ENCODE measurements at places on chromosomes 12 and 14. TPM values are rescaled to one million over a fixed set of nuclear protein-coding genes. Genes with fewer than 3 reads are reported as not detected.

DNA sequence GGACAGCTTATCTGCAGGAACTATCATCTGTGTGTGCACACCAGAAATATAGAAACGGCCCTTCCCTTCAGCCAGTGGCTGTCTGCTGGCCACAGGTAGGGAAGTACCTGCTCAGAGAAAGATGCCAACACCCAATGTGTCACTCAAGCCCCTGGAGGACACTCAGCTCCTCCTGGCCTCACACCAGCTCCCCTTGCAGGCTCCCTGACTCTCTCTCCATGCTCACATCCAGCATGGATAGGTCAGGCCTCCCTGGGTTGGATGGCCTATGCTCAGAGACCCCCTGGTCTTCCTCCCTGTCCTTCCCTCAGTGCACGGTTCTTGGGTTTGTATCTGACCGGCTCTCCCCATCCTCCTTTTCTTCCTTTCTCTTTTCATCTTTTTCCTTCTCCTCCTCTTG is 202.1 kb downstream of the BCL11B start:
- no peaks in the 10 kb centered on the region for H3K4me1 ChIP-seq
- H3K36me3 ChIP-seq, result no peaks in the 10 kb centered on the region
- no peak overlapping the region for H3K27ac ChIP-seq

DNA sequence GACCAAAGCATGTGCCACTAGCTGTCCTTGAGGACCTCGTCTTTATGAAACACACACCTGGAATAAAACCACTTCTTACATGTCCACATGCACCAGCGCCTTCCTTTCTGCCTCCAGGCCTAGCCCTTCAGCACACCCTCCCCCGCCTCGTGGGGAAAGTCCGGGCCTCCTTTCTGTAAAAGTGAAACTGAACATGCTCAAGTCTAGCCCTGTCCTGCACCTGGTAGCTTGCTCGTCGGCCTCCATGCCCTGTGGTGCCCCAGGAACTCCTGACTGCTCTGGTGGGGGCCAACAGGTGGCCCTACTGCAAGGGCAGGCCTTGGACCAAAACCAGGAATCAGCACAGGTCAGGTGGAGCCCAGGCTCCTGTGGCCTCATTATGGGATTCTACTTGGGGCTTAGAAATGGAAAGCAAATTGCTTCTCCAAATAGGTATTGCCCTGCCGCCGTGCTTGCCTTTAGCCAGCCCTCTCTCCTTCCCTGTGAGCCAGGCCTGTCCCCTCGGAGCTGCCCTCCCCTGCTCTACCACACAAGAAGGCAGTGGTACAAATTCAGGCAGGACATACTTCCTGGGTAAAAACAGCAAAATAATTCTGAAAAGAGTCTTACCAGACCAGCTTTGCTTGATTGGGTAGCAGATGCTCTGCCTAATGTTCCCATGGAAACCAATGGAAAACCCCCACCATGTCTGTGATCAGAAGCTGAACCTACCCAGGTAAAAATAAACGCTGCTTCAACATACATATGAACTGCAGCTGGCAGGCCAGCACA is 43.5 kb downstream of the ERH start:
- no peak overlapping the region for H3K4me3 ChIP-seq
- H3K4me1 ChIP-seq, result no peaks in the 10 kb centered on the region
- DNase-seq, result peak; percentile 75

- no peak overlapping the region for H3K4me3 ChIP-seq
- H3K27ac ChIP-seq, result peak overlapping the region; percentile 81
- no peaks in the 10 kb centered on the region for H3K27me3 ChIP-seq
- H3K4me1 ChIP-seq, result peaks cover 5% of the 10 kb centered on the region
- no peaks in the 10 kb centered on the region for H3K36me3 ChIP-seq
Measured at GRCh38 chr12:67747869-67748742, 99.6 kb downstream of the DYRK2 start.

DNA sequence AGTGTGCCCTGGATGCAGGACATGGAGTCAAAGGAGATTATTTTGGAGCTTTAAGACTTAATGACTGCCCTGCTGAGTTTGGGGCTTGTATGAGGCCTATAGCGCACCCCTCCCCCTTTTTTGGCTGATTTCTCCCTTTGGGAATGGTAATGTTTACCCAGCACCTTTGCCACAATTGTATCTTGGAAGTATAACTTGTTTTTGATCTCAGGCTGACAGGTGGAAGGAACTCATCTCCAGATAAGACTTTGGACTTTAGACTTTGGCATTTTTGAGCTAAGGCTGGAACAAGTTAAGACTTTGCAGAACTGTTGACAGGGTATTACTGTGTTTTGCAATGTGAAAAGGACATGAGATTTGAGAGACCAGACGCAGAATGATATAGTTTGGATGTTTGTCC is 110.5 kb downstream of the DERA start:
- DNase-seq, result no peak
- peak overlapping the region; percentile 2 for H3K27ac ChIP-seq
- H3K4me3 ChIP-seq, result no peak overlapping the region

- DNase-seq, result no peak
- no peak overlapping the region for H3K4me3 ChIP-seq
- no peaks in the 10 kb centered on the region for H3K36me3 ChIP-seq
- no peak overlapping the region for H3K27ac ChIP-seq
- no peaks in the 10 kb centered on the region for H3K4me1 ChIP-seq
Measured at GRCh38 chr14:40599725-40600124, 1007.0 kb upstream of the LRFN5 start.

GRCh38 chr14:30550335-30550734 is 8.6 kb upstream of the G2E3 start:
- no peaks in the 10 kb centered on the region for H3K36me3 ChIP-seq
- no peak for DNase-seq
- H3K27me3 ChIP-seq, result no peaks in the 10 kb centered on the region
- H3K4me3 ChIP-seq, result no peak overlapping the region
- no peak overlapping the region for H3K27ac ChIP-seq
- H3K4me1 ChIP-seq, result peaks cover 3% of the 10 kb centered on the region

DNA sequence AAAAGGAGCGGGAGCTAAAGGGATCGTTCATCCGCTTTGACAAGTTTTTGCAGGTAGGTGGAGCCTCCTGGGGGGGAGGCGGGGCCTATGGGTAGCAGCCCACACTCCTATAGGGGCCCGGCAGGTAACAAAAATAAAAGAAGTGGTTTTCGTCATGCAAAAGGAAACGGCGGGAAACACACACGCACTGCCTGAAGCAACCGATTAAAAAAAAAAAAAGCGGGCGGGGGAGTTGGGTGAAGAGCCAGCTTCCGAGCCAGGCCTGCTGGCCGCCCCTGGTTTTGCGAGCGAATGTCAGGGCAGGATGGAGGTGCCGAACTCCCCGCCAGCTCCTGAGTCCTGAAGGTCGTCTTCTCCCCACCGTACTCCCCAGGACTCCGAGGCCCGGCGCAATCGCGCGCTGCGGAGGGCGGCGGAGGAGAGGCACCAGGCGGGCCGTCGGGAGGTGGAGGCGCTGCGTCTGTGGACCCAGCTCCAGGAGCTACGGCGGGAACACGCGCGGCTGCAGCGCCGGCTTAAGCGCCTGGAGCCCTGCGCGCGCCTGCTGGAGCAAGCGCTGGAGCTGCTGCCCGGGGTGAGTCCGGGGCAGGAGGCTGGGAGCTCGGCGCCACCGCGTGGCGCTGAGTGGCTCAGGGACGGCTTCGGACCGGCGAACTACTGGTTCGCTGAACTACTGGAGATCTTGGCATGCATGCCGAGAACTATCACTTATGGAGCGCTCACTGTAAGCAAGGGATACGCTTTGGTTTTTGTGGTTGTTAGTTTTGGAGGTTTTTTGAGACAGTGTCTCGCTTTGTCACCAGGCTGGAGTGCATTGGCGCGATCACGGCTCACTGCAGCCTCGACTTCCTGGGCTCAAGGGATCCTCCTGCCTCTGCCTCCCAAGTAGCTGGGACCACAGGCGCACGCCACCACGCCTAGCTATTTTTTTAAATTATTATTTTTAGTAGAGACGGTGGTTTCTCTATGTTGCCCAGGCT is 3.6 kb downstream of the CFAP73 start:
- peaks cover 51% of the 10 kb centered on the region for H3K27me3 ChIP-seq
- peak; percentile 79 for DNase-seq
- peak overlapping the region; percentile 34 for H3K4me3 ChIP-seq
- no peaks in the 10 kb centered on the region for H3K36me3 ChIP-seq
- H3K27ac ChIP-seq, result no peak overlapping the region
- peaks cover 28% of the 10 kb centered on the region for H3K4me1 ChIP-seq

Gene CLSTN3
- total RNA-seq, result 30.6 TPM

Gene LRFN5
- total RNA-seq, result 1.1 TPM

Gene RPS29
- 2,435 TPM for total RNA-seq

Gene KCNH3
- total RNA-seq, result 0.80 TPM

Gene IL31
- total RNA-seq, result not detected

Gene MANSC4
- not detected for total RNA-seq

Measured in transverse colon (tissue), 4 donors.